Effector memory CD8-positive, alpha-beta T cell (primary cell): ENCODE measurements at places on chromosomes 1 and 21.
A peak's percentile ranks its signal among the peaks of the same experiment; 100 is the strongest.

GRCh38 chr1:15949453-15950245 is 26.3 kb downstream of the ZBTB17 start:
- peak overlapping the region; percentile 77 for H3K4me3 ChIP-seq
- peak; percentile 93 for DNase-seq
- H3K27ac ChIP-seq: peak overlapping the region; percentile 89
- H3K4me1 ChIP-seq: peaks cover 55% of the 10 kb centered on the region

GRCh38 chr1:210937846-210938245 is 196.1 kb downstream of the KCNH1 start:
- H3K4me3 ChIP-seq: no peak overlapping the region
- no peaks in the 10 kb centered on the region for H3K4me1 ChIP-seq
- H3K27me3 ChIP-seq: no peaks in the 10 kb centered on the region

DNA sequence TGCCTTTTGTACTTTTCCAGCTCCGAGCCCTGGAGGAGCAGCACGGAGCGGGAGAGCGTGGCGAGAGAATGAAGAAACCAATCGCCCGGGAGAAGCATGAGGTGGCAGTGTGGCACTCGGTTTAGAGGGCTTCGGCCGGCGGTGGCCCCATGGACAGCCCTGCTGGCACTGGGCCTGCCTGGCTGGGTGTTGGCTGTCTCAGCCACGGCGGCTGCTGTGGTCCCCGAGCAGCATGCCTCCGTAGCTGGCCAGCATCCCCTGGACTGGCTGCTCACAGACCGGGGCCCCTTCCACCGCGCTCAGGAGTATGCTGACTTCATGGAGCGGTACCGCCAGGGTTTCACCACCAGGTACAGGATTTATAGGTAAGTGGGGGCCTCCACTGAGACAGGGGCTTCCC is 59.0 kb downstream of the BRINP2 start:
- no peak overlapping the region for H3K27ac ChIP-seq
- H3K4me3 ChIP-seq: no peak overlapping the region
- no peaks in the 10 kb centered on the region for H3K4me1 ChIP-seq
- H3K36me3 ChIP-seq: no peaks in the 10 kb centered on the region
- no peaks in the 10 kb centered on the region for H3K27me3 ChIP-seq

DNA sequence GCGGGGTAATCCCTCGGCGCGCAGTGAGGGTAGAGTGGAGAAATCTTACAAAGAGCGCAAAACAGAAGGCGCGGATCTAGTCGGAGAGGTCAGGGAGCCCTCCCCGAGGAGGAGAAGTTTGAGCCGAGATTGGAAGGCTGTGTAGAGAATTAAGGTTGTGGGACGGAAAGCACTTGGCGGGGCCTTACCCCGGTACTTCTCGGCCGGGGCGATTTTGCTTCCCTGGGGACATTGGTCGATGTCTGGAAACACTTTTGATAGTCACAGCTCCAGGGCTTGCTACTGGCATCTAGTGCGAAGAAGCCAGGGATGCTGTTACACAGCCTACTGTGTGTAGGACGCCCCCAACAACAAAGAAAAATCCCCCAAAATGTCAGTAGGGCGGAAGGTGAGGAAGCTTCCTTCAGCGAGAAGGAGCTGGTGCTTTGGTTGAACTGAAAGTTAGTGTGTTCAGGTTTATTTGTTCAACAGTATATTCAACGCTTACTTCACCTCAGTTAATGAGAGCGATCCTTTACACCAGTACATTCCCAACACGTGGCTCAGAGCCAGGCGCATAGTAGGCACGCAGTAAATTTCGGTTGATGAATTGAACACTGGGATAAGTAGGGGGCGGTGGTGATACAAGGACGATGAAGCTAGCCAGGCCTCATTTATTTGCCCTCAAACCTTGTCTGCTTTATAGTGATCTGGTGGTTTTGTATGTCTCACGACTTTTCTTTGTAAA is 807 bp downstream of the CEP85 start:
- no peak for DNase-seq
- peak overlapping the region; percentile 95 for H3K4me3 ChIP-seq
- peaks cover 17% of the 10 kb centered on the region for H3K4me1 ChIP-seq
- H3K27ac ChIP-seq: peak overlapping the region; percentile 97

DNA sequence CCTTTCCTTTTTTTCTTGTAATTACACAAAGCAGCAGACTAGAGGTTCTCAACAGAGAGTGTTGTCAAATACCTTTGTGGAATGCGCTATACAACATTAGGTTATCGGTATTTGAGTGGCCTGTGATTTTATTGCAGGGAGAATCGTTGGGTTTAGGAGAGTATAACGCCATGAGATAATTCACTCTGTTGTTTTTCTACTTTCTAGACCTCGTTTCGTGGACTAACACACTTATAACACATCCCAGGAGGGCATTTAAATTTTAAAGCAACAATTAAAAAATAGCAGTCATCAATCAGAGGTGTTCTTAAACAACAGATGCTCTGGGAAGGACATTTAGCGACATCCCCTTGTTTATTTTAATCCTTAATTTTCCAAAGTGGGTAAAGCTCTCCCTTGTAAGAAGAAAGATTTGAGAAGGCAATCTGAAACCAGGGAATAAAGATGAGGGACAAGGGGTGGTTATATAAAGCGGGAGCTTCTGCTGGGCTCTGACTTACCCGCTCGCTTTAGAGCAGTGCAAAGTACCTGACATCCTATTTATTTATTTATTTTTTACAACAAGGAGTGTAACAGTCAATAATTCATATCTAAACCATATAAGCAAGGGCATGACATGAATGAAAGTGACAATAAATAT is 4.9 kb downstream of the PBX1 start:
- no peak for DNase-seq
- H3K36me3 ChIP-seq: no peaks in the 10 kb centered on the region
- peaks cover 7% of the 10 kb centered on the region for H3K4me1 ChIP-seq
- H3K27me3 ChIP-seq: peaks cover 12% of the 10 kb centered on the region

DNA sequence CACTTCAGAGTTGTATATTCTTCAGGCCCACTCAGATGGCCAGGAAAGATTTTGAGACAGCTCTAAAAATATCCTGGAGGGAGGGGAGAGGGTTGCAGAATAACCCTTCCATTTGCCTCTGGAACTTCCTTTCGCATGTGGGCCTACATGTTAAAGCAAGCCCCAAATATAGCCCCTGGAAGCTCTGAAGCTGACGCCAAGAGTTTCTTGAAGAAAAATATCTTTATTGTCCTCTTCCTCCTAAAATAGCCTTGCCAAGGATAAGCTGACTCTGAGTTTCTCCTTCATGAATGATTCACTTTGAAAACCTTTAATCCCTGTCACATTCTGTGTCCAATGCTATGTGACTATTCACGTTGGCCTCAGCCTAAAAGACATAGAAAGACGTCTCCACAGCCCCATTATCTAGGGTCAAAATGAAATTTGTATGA is 6.4 kb downstream of the C1orf116 start:
- no peaks in the 10 kb centered on the region for H3K4me1 ChIP-seq
- no peak for DNase-seq
- H3K36me3 ChIP-seq: no peaks in the 10 kb centered on the region
- H3K27ac ChIP-seq: no peak overlapping the region
- peaks cover 72% of the 10 kb centered on the region for H3K27me3 ChIP-seq

- H3K27ac ChIP-seq: no peak overlapping the region
- no peak for DNase-seq
- H3K27me3 ChIP-seq: peaks cover 39% of the 10 kb centered on the region
Observed at GRCh38 chr1:87132284-87132870, 196.3 kb upstream of the LMO4 start.

DNA sequence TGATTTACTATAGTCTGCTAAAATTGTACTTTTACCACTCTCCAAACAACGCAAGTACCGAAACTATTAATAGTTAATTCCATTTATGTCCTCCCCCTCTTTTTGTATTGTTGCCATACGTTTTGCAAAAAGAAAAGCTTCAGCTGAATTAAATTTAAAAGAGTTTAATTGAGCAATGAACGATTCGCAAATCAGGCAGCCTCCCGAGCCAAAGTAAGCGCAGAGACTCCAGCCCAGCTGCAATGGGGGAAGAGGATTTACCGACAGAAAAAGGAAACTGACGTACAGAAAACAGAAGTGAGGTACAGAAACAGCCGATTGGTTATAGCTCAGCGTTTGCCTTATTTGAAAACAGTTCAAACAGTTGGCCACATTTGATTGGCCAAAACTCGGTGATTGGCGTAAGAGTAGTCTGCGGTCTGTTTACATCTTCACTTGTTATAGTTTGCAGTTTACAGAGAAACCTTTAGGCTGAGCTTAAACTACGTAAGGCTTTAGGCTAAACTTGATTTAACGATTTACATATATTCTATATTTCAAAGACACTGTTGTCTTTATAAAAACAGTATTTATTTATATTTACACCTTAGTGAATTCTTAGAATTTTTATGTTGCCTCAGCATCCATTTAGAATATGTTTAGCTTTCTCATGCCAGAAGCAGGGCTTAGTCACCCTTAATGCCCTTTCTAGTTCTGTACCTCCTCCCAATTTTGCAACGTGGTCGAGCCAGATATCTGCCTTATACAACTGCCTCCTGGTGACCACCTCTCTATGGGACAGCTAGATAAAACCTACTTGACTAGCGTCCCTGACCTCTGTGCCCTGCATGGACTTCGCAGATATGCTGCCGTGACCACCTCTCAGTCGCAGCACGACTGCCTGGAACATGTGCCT is 23.8 kb downstream of the CR1 start:
- DNase-seq: no peak
- H3K27me3 ChIP-seq: peaks cover 20% of the 10 kb centered on the region
- H3K36me3 ChIP-seq: no peaks in the 10 kb centered on the region
- no peaks in the 10 kb centered on the region for H3K4me1 ChIP-seq
- H3K4me3 ChIP-seq: no peak overlapping the region

DNA sequence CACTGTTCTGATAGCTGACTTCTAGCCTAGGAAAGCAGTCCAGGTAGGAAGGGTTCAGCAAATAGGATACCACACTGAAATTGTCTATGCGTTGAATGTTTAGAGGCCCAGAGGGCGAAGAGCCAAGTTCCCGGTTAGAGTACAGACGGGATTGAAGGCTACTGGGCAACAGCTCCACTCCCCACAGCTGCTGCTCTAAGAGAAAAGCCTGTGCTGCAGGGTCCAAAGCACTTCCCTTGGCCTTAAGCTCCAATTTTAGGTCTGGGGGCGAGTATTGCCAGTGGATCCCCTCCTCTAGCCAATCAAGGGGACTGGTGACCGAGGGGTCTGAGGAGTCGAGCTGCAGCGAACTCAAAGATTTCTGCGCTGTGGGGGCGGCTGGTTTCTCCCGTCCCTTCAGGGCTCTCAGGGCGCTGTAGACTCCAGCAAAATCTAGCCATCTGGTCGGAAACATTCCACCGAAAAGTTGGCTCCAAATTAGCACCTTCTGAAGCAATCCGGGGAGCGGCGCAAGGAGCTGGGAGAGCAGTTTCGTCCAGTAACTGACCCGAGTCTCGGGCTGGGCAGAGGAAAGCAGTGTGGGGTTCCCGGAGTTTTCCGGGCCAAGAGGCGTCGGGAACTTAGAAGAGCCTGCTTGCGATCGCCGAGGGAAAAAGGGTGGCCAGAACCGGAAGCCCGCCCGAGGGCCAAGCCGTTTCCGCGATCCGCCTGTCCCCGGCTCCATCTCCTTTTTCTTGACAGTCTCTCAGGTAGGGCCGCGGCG is 748 bp downstream of the PPP1R15B start:
- H3K36me3 ChIP-seq: peaks cover 62% of the 10 kb centered on the region
- H3K27ac ChIP-seq: peak overlapping the region; percentile 100
- no peak for DNase-seq
- H3K27me3 ChIP-seq: no peaks in the 10 kb centered on the region
- peaks cover 29% of the 10 kb centered on the region for H3K4me1 ChIP-seq

- no peaks in the 10 kb centered on the region for H3K36me3 ChIP-seq
- no peak for DNase-seq
- H3K27me3 ChIP-seq: peaks cover 35% of the 10 kb centered on the region
- H3K4me1 ChIP-seq: peaks cover 4% of the 10 kb centered on the region
Observed at GRCh38 chr1:86508583-86508969, 38.3 kb upstream of the CLCA4 start.

- no peak overlapping the region for H3K27ac ChIP-seq
- no peaks in the 10 kb centered on the region for H3K27me3 ChIP-seq
- no peak overlapping the region for H3K4me3 ChIP-seq
- H3K4me1 ChIP-seq: no peaks in the 10 kb centered on the region
- no peak for DNase-seq
Observed at GRCh38 chr1:238861342-238862066, 524.9 kb upstream of the CHRM3 start.

DNA sequence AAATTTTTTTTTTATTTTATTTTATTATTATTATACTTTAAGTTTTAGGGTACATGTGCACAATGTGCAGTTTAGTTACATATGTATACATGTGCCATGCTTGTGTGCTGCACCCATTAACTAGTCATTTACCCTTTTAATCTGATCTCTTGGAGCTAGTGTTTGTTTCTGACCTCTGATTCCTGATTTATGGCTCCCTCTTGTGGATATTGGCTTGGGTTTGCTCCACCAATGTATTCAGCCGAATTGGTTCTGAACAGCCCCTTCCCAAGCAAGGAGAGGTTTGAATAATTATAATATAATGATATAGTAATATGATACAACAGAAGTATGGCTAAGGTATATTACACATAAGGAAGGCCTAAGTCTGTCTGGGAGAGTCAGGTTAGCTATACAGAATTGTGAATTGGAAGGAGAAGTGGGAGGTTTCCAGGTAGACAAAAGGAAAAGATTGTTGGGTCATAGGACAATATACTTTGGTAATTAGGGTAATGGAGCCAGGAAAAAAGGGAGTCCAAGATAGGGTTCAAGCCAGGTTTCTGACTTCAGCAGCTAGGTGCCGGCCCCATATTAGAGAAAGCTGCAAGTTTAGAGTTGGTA is 53.1 kb upstream of the HMCN1 start:
- H3K27ac ChIP-seq: no peak overlapping the region
- no peak overlapping the region for H3K4me3 ChIP-seq
- H3K36me3 ChIP-seq: no peaks in the 10 kb centered on the region
- DNase-seq: no peak
- peaks cover 8% of the 10 kb centered on the region for H3K27me3 ChIP-seq
- peaks cover 7% of the 10 kb centered on the region for H3K4me1 ChIP-seq

DNA sequence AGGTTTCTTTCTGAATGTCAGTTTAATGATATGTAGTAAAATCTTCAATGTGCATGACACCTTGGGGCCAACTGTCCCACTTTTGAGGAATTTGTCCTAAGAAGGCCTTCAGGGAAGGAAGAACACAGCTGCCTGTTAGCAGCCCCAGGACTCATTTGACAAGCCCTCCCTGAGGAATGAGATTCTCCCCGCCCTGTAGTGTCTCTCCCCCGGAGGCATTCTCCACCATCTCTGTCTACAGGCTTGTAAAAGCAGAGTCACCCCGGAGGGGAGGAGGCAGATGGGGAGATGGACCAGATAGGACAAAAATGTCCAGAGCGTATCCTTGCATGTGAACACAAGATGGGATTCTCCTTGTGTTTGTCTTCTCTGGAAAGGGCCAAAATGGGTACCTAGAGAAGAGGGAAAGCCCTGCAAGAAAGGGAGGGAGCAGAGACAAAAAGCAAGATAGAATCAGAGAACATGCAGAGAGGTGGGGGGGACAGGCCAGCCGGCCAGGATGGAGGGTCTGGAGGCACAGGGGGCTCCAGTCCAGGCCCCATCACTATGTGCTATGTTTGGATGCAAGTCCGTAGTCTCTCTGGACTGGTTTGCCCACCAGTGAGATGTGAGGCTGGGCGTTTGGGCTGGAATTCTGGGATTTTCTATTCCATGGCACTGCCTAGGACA is 12.0 kb upstream of the WNT3A start:
- no peak for DNase-seq
- peaks cover 13% of the 10 kb centered on the region for H3K27me3 ChIP-seq
